Activated CD4-positive, alpha-beta T cell treated with anti-CD3 and anti-CD28 coated beads, Interleukin-2, amount 10 ng/mL, durations not matched to agents 24 days and 14 days (primary cell): ENCODE measurements at places on chromosomes 12 and 14. TPM values are rescaled to one million over a fixed set of nuclear protein-coding genes. Genes with fewer than 3 reads are reported as not detected.

POTEM gene
- total RNA-seq = not detected in 2 replicates

- H3K27ac ChIP-seq = no peak overlapping the region
- peak; percentile 55 for DNase-seq
- H3K4me1 ChIP-seq = peaks cover 59% of the 10 kb centered on the region
- H3K27me3 ChIP-seq = no peaks in the 10 kb centered on the region
- H3K4me3 ChIP-seq = no peak overlapping the region
- peaks cover 21% of the 10 kb centered on the region for H3K36me3 ChIP-seq
These were observed 10.4 kb downstream of the PCNX1 start for GRCh38 chr14:70917633-70918032.

GRCh38 chr14:78319406-78319805, 149.2 kb downstream of the NRXN3 start:
- no peaks in the 10 kb centered on the region for H3K4me1 ChIP-seq
- no peaks in the 10 kb centered on the region for H3K27me3 ChIP-seq
- no peak overlapping the region for H3K27ac ChIP-seq
- H3K36me3 ChIP-seq = no peaks in the 10 kb centered on the region

DNA sequence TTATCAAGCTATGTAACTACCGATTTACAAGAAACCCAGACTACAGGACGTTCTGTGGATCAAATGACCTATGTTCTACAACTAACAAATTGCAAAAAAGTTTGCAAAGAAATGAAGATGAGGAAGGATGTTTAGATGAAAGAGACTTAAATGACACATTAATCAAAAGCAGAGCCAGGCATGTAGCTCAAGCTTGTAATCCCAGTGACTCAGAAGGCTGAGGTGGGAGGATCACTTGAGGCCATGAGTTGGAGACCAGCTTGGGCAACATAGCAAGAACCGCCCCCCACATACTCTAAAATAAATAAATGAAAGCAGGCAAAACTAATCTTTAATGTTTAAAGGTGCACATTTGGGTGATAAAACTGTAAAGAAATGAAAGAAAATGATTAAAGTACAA, 331.9 kb downstream of the BTG1 start:
- no peak for DNase-seq
- H3K27me3 ChIP-seq = no peaks in the 10 kb centered on the region
- no peak overlapping the region for H3K4me3 ChIP-seq
- peaks cover 6% of the 10 kb centered on the region for H3K4me1 ChIP-seq

GRCh38 chr12:107091381-107091780, 2.0 kb downstream of the CRY1 start:
- H3K27me3 ChIP-seq = peaks cover 3% of the 10 kb centered on the region
- H3K4me1 ChIP-seq = peaks cover 9% of the 10 kb centered on the region
- H3K27ac ChIP-seq = no peak overlapping the region
- no peak for DNase-seq
- H3K36me3 ChIP-seq = peaks cover 4% of the 10 kb centered on the region
- H3K4me3 ChIP-seq = no peak overlapping the region

DNA sequence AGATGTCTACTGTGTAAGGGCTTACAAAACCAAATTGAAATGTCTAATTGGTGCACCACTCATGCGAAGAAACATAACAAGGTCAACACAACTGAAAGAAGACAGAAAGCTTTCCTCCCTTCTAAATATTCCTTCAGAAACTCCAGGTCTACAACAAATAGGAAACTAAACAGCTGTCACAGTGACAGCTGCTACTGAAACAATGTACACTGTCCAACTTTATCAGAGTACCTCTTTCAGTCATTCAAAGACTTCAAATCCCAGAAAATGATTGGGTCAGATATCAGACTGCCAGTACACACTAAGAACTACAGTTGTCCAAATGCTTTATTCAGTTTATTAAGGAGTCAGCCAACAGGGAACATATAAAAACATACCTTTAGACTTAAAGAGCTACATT, 35.2 kb downstream of the CEP128 start:
- H3K4me3 ChIP-seq = no peak overlapping the region
- H3K27me3 ChIP-seq = no peaks in the 10 kb centered on the region

ACVR1B gene
- 7.1 and 8.1 TPM in 2 replicates for total RNA-seq

GPR162 gene
- 0.21 and 0.43 TPM in 2 replicates for total RNA-seq
